ENCODE measurements at places on chromosomes 5 and 9.

GRCh38 chr5:159906943-159907342 is 9.3 kb upstream of the ADRA1B start:
- peak; percentile 37 for DNase-seq

GRCh38 chr9:34114436-34114835 is 12.1 kb downstream of the DCAF12 start:
- no peak for DNase-seq

DNA sequence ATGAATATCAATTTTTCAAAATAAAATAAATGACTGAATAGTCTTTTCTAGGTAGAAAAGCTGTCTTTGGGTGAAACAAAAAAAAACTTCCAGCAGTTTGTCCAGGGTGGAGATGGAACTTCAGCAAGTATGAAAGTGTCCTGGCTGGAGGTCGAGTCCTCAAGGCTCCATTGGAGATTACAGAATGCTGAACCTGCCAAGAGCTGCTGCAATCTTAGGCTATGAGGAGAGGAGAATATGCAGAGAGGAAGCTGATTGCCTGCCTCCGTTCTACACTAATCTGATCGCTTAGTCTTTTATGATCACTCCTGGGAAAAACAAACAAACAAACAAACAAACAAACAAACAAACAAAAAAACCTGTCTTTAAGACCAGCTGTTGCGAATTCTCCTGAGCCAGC is 50.6 kb downstream of the NREP start:
- no peak for DNase-seq

GRCh38 chr5:109837231-109837861 is 147.6 kb downstream of the MAN2A1 start:
- no peak for DNase-seq

DNA sequence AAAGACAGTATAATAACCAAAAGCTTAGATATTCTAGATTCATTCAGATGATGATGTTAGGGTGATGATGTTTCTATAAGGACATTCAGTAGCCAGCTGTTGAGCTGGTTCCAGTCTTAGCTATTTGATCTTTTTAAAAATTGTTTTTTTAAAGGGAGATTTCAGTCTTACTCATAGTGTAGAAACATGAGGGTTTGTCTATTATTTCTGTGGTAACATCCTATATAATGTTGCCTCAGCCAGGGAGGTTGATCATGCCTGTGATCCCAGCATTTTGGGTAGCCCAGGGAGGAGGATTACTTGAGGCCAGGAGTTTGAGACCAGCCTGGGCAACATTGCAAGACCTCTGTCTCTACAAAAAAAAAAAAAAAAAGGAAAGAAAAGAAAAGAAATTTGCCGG is 167.8 kb downstream of the DOCK2 start:
- DNase-seq: no peak

GRCh38 chr5:103391659-103392058 is 133.1 kb downstream of the MACIR start:
- no peak for DNase-seq

DNA sequence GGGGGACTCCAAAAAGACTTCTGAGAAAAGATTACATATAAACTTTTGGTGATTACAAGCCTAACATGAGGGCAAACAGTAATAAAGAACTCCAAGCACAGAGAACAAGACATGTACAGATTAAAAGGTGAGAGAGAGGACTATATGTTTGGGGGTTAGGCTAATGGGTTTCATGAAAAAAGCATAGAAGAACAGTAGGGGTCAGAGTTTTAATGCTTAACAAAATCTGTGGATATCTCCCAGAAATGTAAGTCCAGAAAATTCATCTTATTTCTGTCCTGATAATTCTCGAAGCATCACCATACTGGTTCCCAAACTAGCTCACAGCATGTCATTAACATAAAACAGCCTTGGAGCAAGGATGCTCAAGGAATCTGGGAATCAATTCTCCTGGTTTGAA is 137.2 kb downstream of the ARRDC3 start:
- DNase-seq: no peak

- no peak for DNase-seq
Measured at GRCh38 chr5:171692107-171692506, 93.5 kb upstream of the SMIM23 start.

DNA sequence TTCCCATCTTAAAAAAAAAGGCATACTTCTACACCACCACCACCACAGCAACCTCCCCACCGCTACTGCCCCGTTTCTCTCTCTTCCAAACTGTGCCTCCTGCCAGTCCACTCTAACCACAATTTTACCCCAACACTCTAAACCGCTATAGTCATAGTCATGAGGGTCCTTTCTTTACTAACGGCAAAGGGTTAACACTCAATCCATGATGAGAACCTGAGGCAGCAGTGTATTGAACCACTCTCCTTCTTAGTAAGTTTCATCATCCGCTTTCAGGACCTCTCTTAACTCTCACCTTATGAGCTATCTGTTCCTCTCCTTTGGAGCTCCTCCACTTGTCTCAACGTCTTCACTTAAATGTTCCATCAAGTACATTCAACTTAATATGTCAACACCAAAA is 34.0 kb downstream of the IDNK start:
- DNase-seq: no peak

DNA sequence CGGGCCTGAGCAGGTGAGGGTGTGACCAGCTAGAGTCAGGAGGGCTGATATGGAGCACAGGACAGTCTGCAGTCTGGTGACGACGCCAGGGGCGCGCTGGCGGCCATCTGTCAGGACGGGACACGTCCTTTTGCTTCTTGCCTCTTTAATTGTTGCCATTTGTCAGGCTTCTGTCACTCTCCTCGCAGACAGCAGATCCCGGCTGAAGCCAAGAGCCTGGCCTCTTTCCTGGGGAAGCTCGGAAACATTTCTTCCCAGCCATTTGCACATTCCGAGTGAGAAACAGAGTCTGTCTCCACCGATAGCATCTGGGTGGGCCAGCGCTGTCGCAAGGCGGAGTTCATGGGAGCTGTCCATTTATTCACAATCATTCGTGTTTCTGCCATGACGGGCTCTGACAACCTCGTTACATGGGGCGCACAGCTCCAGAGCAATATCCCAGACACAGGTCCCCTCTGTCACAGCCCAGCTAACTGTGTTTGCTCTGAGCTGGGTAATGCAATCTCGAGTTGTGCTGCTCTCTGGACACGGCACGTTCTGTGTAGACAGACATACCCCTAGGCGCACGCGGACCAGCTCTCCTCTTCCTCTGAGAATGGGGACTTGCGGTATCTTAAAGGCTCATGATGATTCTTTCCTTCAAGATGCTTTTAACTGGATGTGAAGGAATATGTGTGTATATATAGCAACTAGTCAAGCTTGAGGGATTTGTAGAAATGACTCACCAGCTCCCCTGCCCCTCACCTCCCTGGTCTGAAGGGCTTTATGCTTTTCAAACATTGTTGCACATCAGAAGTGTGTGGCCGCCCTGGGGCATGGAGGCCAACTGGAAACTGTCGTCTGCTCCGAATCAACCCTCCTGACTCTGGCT is 105.3 kb upstream of the FCN2 start:
- DNase-seq: no peak
